ENCODE measurements at places on chromosomes 7 and 10. TPM values are rescaled to one million over a fixed set of nuclear protein-coding genes. Genes with fewer than 3 reads are reported as not detected.

Gene AOAH
- 3.3 TPM for polyA plus RNA-seq

GRCh38 chr7:114630201-114630990, 215.8 kb downstream of the FOXP2 start:
- no peak for DNase-seq

GRCh38 chr10:71584461-71584860, 135.1 kb downstream of the C10orf105 start:
- DNase-seq: no peak

Gene TSPAN15
- polyA plus RNA-seq: 42.3 TPM

Gene CDC14C
- polyA plus RNA-seq: 0.04 TPM

- DNase-seq: no peak
Observed at GRCh38 chr7:80665526-80665925, 27.1 kb downstream of the CD36 start.

- no peak for DNase-seq
Observed at GRCh38 chr7:33932221-33932620, 26.9 kb downstream of the BMPER start.

GRCh38 chr7:33671531-33672262, 233.6 kb upstream of the BMPER start:
- no peak for DNase-seq

Gene C10orf105
- 0.18 TPM for polyA plus RNA-seq

- no peak for DNase-seq
Observed at GRCh38 chr7:159061674-159062212, 82.9 kb downstream of the VIPR2 start.

GRCh38 chr7:73830681-73831583, at the start of gene CLDN4:
TSS of gene CLDN4 (plus strand) at chr7:73830996. CDS start at chr7:73831202, 206 bp downstream.
- no peak for DNase-seq

- DNase-seq: no peak
Observed at GRCh38 chr10:113650172-113650571, 13.7 kb downstream of the NRAP start.

GRCh38 chr7:93883078-93883916, 7.3 kb downstream of the TFPI2 start:
- DNase-seq: no peak

DNA sequence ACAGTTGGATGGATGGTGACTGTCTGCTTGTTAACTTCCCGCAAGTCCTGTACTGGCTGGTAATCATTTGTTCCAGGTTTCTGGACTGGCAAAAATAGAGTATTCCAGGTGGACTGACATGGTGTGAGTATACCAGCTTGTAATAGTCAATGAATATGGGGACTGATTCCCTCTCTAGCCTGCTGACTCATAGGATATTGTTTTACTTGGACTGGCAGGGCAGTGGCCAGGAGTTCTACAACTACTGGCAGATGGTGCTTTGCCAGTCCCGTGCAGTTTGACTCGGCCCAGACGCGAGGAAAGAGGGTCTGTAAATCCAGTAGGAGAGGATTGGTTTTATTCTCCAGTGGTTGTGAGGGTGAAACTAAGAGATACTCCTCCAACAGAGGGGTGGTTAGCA, 78.0 kb downstream of the PRR15 start:
- no peak for DNase-seq

- no peak for DNase-seq
Observed at GRCh38 chr7:42704710-42705109, 207.2 kb downstream of the C7orf25 start.

DNA sequence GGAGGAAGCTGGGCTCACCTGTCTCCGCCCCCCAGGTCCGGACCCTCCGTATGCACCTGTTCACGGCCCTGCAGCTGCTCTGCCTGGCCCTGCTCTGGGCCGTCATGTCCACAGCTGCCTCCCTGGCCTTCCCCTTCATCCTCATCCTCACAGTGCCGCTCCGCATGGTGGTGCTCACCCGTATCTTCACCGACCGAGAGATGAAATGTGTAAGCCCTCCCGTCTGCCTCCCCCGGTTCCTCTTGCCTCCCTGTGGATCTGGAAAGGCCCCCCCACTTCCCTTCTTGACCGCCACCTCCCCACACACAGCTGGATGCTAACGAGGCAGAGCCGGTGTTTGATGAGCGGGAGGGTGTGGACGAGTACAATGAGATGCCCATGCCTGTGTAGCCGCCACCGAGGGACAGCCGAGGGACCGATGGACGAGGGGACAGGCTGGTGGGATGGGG, 4.6 kb downstream of the FASTK start:
- DNase-seq: no peak

All from renal cortex interstitium (tissue), 15 donors.